ENCODE measurements at places on chromosomes 16 and 17.

GRCh38 chr16:85083051-85083639 is 29.1 kb downstream of the CIBAR2 start:
- no peak for DNase-seq

GRCh38 chr17:43676471-43676870 is 14.7 kb upstream of the MEOX1 start:
- no peak for DNase-seq

GRCh38 chr17:16493531-16494046 is 1.6 kb upstream of the LRRC75A start:
- DNase-seq = no peak

GRCh38 chr16:83813823-83814658 is 6.3 kb downstream of the HSBP1 start:
- DNase-seq = no peak

DNA sequence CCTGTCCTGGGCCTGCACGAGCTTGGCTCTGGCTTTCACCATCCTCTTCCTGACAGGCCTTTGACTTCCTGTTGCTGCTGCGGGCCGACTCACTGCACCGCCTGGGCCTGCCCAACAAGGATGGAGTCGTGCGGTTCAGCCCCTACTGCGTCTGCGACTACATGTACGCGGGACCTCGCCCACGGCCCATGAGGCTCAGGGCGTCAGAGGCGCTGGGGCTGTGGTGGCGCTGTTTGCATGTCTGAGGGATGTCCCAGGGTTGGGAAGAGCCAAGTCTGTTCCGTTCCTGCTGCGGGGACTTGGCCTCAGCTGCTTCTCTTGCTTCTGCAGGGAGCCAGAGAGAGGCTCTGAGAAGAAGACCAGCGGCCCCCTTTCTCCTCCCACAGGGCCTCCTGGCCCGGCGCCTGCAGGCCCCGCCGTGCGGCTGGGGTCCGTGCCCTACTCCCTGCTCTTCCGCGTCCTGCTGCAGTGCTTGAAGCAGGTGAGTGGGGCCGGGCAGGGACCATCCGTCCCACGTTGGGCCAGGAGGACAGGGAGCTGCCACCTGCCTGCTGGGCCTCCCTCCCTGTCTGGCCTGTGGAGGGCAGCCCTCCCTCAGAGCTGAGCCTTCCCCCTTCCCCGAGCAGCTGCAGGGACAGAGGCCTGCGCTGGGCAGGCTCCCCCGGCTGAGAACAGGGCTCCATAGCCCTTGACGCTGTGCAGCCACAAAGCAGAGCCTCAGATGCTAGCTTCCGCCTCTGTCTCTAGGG is 23.8 kb downstream of the TSC2 start:
- DNase-seq = no peak

DNA sequence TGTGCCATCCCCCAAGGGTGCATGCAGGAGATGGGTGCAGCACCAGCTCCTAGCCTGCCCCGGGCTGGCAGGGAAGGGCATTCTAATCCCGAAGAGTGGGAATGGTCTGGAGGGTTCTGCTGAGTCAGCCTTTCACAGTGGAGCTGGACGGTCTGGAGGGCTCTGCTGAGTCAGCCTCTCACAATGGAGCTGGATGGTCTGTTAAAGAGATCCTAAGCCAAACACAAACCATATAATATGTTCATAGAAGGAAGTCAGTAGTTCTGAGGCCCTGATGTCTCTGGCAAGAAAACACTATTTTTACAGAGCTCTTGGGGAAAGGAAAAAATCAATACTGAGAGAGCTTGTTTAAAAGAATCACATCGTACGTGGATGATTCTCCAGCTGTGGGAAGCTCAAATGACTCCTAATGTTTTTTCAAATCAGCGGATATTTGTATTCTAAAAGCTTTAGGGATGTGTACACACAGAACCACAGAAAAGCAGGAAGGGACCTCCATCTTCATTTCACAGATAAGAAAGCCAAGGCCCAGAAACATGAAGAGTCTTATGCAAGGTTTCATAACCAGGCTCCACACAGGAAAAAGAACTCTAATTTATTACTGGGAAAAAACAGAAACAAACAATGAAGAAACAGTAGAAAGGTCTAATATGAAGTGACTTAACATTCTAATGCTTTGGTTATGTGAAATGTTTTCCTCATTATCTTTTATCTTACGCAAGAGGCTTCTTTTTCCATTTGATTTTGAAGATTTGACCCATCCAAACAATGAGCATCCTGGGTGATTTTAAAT is 176.3 kb downstream of the VPS53 start:
- no peak for DNase-seq

DNA sequence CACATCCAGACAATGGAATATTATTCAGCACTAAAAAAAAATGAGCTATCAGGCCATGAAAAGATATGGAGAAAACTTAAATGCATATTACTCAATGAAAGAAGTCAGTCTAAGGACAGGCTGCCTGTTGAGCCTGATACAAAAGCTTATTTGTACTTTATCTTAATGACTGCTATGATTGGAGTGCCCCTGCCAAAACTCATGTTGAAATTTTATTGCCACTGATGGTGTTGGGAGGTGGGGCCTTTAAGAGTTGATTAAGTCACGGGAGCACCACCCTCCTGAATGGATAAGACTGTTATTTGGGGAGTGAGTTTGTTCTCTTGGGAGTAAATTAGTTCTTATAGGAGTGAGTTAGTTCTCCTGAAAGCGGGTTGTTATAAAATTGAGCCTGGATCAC is 9.9 kb downstream of the C17orf67 start:
- DNase-seq = no peak

- DNase-seq = no peak
Measured at GRCh38 chr17:58403311-58403710, 14.0 kb downstream of the RNF43 start.

- no peak for DNase-seq
Measured at GRCh38 chr17:28497931-28498330, 8.2 kb upstream of the FOXN1 start.

DNA sequence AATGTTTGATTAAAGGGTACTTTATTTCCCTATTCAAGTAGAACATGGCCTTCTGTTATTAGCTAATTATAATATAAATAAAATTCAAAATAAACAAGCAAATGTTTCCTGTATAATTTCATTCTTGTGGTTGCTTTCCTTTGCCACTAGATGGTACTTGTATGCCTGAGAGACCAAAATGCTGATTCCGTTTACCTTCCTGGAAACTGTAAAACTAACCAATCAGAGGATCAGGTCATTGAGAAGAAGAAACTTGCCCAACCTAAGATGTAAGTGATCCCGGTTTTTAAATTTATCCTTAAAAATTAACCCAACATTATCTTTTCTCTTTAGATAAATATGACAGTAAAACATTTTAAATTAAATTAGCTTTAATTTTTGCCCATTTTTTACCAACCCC is 8.1 kb upstream of the ABCA5 start:
- DNase-seq = no peak

- DNase-seq = peak; percentile 17
Measured at GRCh38 chr16:73047536-73048291, at the start of gene ZFHX3. Gene ZFHX3, minus strand, starts transcription at chr16:73048128. Its CDS starts 87,983 bp downstream, at chr16:72960145.

- no peak for DNase-seq
Measured at GRCh38 chr17:57892820-57893595, 43.2 kb upstream of the MRPS23 start.
